Stimulated activated CD4-positive, alpha-beta T cell treated with anti-CD3 and anti-CD28 coated beads, Interleukin-2, amount 100 ng/mL, for 48 hours (primary cell): ENCODE measurements at places on chromosomes 2 and 18.

- DNase-seq, result no peak
These were observed 114.9 kb upstream of the AGAP1 start for GRCh38 chr2:235378944-235379343.

DNA sequence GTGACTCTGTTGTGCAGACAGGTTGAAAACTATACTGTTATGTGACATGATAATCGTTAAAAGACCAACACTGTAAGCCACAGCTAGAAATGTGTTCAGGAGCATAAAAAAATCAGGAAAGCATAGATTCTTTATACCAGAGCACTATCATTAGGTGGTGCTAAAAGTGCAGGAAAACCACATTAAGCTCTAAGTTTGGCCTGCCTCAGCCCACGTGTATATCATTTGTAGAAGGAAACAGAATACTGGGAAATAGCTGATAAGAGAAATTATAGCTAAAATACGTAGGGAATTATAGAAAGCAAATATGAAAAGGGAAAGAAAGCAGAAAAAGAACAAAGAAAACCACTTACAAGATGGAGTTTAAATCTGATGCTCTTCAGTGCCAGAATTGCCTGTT, 26.5 kb upstream of the C2orf74 start:
- DNase-seq, result no peak

- no peak for DNase-seq
These were observed 23.5 kb downstream of the STEAP3 start for GRCh38 chr2:119246884-119247843.

DNA sequence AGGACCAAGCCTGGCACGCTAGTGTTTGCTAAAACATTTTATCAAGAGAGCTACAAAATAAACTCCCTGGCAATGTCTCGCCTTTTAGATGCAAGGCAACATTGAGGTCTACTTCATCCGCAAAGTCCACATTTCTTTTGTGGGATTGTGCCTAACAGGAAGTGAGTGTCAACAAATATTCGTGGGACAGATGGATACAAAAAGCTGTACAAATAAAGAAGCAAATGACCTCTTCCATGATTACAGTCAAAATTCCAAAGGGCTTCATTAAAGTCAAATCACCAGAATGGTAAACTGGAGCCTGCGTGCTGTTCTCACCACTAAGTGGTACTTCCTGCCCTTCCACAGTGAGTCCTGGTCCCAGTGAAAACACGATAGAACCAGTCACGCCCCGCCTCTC, 40.4 kb downstream of the L3MBTL4 start:
- no peak for DNase-seq

DNA sequence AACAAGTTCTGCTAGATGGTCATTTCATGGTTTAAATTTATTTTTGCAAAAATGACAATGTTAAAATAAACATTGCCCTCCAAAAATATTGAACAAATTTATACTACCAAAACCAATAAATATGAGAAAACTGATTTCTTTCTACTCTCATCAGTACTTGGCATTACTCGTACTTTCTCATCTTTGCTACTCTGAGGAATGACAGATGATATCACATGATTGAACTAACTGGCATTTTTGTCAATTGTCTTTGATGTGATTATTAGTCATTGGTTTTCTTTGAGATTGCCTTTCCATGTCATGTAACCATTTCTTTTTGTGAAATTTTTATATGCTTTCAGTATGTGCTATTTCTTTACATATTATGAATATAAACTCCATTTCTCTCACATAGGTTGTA, 167.0 kb upstream of the ITGA4 start:
- DNase-seq, result no peak

- DNase-seq, result peak; percentile 21
These were observed at the start of gene CFAP65 for GRCh38 chr2:219041252-219041651. Gene CFAP65, minus strand, starts transcription at chr2:219041516. Its CDS starts 2,468 bp downstream, at chr2:219039048.

GRCh38 chr18:70019991-70020390, 72.3 kb upstream of the CD226 start:
- DNase-seq, result no peak

- no peak for DNase-seq
These were observed 409.0 kb downstream of the LPIN1 start for GRCh38 chr2:12155303-12156051.

GRCh38 chr2:200193331-200193730, 113.2 kb upstream of the SPATS2L start:
- DNase-seq, result no peak

DNA sequence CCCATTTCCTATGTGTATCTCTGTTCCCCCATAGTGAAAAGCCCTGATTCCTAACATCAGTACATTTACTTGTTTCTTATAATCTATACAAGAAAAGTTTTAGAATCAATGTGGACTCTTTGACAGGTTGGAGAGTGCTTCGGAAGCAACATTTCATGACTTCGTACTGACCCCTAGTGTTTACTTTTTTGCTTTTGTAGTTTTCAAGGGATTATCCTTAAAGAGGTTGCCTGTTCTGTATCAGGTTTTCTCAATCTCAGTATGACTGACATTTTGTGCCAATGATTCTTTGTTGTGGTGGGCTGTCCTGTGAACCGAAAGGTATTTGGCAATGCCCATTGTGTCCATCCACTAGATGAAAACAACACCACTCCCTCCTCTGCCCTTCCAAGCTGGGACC, 43.3 kb upstream of the SERPINB2 start:
- DNase-seq, result no peak

DNA sequence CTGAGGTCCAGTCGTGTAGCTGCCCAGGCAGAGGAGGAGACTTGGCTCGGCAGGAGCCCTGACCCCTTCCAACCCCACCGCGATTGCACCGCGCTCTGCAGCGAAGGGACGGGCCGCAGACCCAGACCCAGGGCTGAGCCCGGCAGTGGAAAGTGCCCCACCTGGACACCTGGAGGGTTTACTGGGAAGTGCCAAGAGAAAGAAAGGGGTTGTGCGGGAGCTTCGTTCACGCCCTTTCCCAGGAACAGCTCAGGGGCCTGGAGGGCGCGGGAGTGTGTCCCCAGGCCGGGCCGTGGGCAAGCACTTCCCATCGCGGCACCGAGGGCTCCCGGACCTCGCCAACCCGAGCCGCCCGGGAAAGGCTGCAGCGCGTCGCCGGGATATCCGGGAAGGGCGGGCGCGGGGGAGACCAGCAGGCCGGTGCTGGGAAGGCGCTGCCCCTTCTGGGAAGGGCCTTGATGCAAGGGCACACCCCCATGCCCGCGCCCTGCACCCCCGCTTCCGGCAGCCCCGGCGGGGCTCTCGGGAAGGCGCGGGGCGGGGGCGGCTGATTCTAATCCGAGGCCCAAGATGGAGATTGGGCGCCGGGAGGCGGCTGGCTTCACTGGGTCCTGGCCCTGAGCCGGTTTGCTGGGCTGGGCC, 36.1 kb upstream of the MRPL33 start:
- peak; percentile 56 for DNase-seq

- DNase-seq, result peak; percentile 48
These were observed 497.6 kb upstream of the FAM98A start for GRCh38 chr2:34096562-34097171.

DNA sequence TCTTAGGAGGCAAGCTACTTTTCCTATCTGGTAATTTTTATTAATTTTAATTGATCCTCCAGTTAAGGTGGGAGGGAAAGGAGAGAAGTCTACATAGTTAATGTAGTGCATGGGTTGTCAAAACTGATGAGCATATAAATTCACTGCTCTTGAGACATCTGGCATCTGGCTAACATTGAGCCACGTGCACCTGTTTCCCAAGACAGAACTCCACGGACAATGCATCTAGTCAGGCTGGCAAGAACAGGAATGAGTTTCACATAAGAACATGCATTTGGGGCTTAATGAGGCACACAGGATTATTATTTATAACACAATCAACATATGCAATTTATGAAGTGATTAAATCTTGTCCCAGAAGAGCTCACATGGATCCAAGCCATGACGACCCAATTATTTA, 16.2 kb upstream of the RAB1A start:
- DNase-seq, result no peak

DNA sequence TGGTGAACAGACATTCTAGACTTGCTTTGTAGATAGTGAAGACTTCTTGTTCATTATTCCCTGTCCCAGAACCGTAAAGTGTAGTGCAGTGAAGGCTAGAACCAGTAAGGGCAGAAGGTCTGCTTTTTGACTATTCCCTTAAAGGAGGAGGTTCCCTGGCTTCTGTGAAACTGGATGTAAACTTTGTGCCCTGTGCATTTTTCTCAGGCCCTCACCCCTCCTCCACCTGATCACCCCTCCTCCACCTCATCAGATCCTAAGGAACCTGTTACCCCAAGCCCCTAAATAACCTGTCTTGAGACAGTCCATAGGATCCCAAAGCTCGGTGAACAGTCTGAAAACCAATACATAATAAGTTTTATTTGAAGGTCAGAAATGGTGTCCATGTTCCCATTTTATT, 33.7 kb downstream of the SFT2D3 start:
- no peak for DNase-seq

GRCh38 chr18:69490072-69490471, 89.4 kb downstream of the DOK6 start:
- no peak for DNase-seq

- no peak for DNase-seq
These were observed 683 bp downstream of the GBX2 start for GRCh38 chr2:236167297-236168109.

- DNase-seq, result no peak
These were observed 84.8 kb upstream of the TCF4 start for GRCh38 chr18:55672574-55673361.

GRCh38 chr2:86044614-86045013, 61.1 kb downstream of the POLR1A start:
- no peak for DNase-seq

DNA sequence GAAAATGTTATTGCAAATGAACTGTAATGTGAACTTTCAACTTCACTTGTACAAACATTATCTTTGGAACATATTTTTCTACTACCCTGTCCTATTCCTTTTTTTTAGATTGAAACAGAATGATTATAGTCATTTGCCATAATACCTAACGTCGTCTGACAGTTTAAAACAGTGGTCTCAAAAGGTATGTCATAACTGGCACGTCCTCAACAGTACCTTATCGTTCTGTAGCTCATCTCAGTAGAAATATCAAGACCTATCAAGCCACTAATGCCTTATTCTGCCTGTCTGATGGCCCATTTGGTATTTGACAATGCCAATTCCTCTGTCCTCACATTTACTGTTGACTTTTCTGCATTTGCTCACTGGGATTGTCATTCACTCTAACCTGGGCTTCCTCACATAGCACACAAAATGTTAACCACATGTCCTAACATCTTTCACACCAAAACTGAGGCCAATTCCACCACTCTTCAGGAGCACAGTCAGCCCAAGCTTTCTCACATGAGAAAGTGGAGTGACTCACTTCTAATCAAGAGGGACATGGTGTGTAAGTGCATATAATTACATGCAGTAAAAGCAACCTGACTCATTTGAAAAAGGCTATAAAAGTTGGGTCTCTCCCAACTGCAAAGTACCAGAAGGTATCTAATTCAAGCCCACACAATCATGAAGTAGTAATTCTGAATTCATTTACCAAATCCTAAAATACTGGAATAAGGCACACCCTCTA, 34.8 kb downstream of the DNER start:
- no peak for DNase-seq

GRCh38 chr2:204386668-204387067, 158.6 kb upstream of the PARD3B start:
- DNase-seq, result no peak

GRCh38 chr2:175097297-175097696, 70.7 kb downstream of the ATF2 start:
- no peak for DNase-seq

DNA sequence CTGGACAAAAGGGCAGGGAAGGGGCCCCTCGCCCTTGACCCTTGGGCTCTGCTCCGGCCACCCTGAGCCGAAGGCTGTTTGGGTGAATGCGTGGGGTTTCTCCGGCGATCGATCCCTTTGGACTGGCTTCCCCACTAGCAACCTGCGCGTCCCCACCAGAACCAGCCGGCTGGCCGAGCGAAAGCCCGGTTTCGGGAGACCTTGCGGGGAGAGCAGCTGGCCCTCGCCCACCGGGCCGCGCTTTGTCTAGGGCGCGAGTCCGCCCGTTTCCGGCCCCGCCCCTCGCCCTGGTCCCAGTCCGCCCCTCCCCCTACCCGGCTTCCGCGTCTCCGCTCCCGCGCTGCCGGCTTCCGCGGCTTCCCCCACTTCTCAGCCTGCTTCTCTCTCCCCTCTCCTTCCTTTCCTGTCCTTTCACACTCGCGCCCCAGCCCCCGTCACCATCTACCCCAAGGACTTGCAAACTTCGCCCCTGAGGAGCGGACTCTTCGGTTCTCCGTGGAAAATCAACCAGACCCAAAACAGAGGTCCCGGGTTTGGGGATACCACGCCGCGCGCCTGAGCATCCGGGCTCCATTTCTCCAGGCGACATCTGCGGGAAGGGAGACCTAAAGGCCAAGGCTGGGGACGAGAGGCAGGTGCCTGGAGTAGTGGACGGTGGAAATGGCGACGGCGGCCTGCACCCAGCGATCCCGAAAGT, 48.0 kb upstream of the ATP6V1B1 start:
- peak; percentile 36 for DNase-seq

DNA sequence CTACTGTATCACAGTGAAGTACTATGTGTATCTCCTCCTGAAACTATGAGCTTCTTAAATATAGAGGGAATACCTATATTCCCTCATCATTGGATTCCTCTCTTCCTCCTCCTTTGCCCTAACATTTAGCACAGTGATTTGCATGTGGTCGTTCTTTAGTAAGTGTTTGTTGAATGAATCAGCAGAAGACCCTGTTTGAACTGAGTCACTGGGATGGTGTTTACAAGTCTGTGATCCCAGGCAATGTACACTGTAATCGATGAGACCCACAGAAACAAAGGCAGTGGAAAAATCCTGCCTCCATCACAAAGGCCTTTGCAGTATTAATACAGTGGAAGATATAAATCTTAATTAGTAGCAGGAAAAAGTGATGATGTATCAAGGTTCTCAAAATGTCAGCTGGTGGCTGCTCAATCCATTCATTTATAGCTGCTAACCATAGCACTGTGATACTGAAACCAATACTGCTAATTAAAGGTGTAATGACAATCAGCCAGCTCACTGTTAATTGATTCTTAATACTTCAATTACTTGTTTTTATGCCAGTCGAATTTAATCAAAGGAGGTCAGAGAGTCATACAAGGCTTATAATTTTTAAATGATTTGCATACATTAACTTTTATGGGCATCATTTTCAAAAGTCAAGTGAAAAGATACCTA, 20.8 kb upstream of the MYO3B start:
- no peak for DNase-seq

DNA sequence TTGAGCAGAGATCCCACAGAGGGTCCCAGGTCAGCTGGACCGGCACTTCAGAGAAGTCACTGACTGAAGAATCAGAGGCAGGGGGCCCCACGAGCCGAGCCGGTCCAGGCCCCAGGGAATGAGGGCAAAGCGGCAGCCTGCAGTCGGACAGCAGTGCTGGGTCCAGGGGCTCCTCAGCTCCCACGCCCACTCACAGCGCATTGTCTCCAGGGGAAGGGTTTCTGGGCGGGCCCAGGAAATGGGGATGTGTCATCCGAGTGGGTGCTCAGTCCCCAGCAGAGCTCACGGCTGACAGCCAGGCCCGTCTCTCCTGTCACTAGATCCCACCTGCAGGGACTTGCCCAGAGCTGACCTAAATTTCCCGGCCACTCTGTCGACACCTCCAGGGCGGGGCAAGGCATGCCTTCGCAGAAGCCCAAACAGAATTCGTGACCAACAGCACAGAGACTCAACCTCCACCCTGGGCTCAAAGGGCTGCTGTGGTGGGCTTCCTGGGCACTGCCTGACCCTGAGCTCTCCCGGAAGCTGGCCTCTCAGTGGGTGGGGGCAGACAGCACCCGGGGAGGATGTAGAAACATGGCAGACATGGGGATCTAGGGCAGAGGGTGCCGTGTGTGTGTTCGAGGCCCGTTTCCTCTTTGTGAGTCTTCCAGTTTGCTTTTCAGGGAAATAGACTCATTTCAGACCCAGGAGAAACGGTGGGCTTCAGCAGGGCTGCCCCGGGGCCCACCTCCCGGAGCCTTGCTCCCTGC, 42.1 kb upstream of the TAF1B start:
- DNase-seq, result peak; percentile 37

- no peak for DNase-seq
These were observed 60.7 kb downstream of the USP34 start for GRCh38 chr2:61410185-61410584.
